ENCODE measurements at places on chromosomes 4 and X.

DNA sequence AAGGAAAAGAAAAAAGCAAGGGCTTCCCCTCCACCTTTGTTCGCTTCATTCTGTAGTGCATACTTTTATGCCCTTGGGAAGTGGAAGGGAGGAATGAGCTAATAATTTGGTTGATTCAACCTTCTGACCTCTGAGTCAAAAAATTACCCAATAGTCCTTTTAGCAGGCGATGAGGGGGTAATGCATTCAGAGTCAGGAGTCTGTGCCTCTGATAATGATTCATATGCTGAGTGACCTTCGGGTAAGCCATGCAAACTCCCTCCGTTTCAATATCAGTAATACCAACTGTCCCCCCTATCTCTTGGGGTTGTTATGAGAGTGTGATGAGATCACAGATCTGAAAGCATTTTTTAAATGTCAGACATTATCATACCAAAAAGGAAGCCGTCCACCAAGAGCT, 41.6 kb upstream of the ACSL4 start:
- peak; percentile 80 for DNase-seq

DNA sequence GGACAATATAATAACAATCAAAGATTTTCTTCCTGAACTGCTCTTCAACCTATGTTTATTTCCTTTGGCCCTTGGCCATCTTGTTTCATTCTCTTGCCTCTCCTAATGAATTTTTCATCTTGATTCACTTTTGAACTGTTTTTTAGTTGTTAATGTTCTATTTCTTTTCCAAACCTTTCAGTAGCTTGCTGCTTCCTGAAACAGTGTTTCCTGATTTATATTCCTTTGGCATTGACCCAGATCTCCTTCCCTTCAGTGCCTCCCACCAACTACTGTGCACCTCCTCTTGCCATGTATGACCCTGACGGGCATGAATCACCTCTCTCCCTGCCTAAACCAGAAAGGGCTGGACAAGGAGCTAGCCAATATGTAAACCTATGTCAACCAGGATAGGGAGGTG, 25.6 kb upstream of the SPP1 start:
- DNase-seq: peak; percentile 7

GRCh38 chr4:15847746-15848145, 69.6 kb downstream of the CD38 start:
- DNase-seq: no peak

- DNase-seq: peak; percentile 54
Observed at GRCh38 chr4:123838474-123838873, 441.9 kb downstream of the SPRY1 start.

GRCh38 chr4:159227378-159227777, 124.5 kb downstream of the RAPGEF2 start:
- no peak for DNase-seq

- no peak for DNase-seq
Observed at GRCh38 chr4:128299848-128300247, 12.2 kb upstream of the PGRMC2 start.

DNA sequence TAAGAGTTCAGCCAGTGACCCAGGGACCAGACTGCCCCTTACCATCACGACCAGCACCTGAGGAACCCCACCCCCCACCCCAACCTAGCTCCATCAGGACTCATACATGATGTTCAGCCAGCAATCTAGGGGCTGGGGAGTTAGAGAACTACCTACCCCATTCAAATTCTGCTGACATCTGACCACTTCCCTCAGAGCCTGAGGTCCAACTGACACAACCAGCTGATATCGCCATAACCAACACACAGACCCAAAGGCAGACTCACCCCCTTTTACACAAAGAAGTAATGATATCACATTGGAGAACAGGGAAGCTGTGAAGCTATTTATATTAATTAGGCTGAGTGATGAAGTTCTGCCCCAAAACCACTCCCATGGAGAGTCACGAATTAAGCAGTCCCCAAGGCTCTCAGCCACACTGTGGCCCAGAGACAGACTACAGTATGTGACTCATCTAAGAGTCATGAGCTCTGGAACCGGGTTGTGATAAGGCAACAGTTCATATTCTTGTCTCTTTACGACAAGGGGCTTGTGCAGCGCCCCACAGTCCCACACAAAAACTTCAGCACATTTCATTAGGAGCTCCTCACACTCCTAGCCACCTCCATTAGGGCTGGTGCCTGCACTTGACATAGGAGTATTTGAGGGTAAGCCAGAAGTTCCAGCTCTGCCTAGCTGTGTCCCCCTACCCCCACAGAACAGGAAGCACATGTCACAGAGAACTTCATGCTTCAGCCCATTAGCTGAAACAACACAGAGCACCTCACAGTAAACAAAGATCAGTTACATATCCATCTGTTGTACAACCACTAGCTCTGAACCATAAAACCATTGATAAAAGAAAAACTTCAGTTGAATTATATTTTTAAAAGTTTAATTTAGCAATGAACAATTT, 184.7 kb upstream of the ZCCHC13 start:
- peak; percentile 79 for DNase-seq

- no peak for DNase-seq
Observed at GRCh38 chr4:88158038-88158488, 376 bp downstream of the ABCG2 start.

DNA sequence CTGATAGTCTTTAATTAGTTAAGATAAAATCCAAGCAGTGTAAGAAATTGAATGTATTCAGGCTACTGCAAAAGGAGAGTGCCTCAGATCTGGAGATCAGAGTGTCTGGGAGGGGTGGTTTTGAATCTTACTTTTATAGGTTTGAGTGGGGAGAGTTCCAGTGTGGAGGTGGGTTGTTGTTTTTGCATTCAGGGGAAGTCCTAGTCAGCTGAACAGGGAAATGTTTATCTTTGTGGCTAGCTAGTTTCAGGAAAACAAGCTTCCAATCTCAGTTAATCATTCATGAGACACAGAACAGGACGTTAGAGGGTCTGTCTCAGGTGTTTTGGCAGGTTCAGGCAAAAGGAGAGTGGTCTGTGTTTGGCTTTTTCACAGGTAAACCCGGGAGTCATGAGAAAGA, 26.0 kb downstream of the ZNF81 start:
- no peak for DNase-seq

DNA sequence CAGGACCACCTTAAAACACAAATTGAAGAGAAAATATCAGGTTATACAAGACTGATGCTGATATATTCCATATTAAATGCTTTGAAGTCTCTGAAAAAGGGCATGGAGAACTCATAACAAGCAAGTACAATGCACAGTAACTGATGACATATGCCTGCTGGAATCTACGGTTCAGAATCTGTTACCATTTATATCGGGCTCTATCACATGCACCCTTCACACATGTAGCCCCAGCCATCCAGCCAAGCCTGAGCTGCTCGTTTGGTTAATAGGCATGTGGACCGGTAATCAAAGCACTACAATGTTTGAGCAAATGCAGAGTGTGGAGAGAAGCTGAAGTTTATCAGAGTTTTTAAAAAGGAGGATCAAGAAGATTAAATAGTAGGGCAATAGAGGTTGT, 11.8 kb downstream of the COMMD8 start:
- peak; percentile 40 for DNase-seq

DNA sequence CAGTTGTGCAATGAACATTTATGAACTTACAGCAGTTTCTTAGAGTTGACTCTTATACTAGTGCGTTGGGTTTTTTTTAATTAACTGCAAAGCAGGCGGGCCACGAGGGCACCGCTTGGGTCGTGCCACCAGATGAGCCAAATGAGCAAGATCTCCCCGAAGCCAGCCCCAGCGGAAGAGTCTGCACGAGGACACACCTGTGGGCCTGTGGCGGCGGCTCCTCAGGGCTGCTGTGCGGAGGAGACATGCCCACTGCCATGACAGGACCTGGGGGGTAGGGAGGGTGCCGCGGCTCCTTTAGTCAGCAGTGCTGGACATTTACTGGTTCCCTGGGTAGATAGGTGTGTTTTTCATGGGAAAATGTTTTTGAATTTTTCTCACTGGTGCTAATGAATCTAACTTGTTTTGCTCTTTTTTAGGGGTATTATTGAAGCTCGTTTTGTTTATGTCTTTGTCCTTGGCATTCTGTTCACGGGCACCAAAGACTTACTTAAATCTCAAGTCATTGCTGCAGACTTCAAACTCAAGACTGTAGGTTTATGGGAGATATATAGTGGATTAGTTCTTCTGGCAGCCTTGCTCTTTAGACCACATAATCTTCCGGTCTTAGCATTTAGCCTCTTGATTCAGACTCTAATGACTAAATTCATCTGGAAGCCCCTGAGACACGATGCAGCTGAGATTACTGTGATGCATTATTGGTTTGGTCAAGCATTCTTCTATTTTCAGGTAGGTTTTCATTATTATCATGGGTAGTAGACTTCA, 31.2 kb downstream of the PIGG start:
- no peak for DNase-seq

GRCh38 chrX:70445951-70446350, 1.3 kb downstream of the DLG3 start:
- DNase-seq: no peak

DNA sequence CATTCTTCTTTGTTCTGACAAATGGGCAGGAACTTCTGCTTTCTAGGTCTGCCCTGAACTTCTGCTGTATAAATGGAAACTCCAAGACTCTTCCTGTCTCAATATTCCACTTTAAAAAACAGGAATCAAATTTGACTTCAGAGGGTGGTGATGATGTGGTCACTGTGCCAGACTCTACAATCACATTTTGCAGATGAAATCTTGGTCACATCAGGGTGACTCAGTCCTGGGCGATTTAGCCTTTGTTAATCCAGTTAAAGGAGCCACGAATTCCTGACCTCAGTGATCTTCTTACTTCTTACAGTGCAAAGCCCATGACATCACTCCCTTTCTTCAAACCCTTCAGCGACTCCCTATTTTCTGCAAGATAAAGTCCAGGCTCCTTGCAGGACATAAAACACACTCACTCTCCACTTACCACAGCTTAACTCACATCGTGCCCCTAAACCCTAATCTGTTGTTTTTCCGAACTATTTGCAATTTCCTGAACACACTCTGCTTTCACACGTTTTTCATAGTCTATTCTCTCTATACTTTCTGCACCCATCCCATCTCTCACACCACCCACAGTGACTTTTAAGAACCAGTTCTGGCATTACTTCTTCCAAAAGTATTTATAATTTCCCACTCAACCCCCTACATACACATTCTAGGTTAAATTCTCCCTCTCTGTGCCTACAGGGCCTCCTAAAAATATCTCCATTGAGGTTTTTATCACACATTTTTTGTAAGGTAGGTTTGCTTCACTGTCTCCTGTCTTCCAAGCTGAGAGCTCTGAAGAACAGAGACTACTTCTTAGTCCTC, 11.1 kb downstream of the GASK1B start:
- DNase-seq: peak; percentile 84

- no peak for DNase-seq
Observed at GRCh38 chr4:122823476-122823875, 3.2 kb upstream of the FGF2 start.
